ENCODE measurements at places on chromosomes 2 and 18.

DNA sequence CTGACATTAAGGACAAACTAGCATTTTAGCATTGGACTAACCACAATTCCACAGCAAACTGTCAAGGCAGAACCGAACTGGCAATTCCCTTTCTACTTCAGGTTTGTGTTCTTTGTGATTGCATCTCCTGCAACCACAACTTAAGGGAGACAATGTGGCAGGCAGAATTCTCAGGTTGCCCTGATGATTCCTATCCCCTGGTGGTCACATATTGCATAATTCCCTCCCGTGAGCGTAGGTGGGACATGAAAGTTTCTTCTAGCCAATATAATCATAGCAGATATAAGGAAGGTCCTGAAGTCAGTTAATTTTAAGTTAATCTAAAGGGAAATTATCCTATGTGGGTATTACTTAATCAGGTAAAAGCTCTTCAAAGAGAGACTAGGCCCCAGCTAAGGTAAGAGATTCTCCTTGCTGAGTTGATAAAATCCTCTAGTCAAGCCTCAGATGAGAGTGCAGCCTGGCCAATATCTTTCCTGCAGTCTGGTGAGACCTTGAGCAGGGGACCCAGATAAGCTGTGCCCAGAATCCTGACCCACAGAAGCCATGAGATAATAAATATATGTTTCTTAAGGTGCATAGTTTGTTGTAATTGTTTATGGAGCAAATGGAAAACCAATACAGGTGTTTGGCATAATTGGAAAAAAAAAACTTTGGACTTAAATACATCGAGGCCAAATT lies 45.9 kb upstream of the TNP1 start:
- no peak for DNase-seq

DNA sequence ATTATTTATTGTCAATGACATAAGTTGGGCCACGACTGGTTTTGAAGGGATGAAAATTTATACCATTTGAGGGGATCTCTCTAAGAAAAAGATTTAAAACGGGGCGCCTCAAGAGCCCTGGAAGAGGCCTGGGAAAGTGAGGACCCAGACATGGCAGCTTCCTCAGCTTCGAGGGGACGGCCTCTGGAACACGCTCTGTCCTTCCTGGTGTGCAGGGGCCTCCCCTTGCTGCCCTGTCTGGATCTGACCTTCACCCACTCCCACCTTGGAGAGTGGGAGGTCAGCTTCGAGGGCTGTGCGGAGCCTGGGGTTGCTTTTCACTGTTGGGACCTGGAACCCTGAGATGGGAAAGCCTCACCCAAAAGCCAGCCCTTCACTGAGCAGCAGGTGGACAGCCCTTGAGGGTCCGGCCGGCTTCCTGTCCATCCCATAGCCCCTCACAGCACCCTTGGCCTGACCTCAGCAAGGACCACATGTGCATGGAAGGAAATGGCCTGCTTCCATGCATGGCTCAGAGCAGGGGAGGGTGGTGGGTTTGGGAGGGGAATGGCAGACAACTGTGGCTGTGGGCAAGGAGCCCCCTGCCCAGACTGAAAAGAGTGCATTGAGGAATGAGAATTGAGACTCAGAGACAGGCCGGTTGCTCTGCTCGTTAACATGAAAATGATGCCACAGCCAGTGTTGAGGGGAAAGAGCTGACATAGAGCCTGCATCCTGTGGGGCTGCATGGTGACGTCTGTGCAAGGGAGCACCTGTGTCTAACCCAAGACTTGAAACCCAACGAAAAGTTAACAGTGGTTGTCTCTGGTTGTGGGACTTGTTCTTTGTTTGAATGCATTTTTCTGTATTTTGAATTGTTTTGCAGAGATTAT lies 16.3 kb downstream of the FBLN7 start:
- no peak for DNase-seq

DNA sequence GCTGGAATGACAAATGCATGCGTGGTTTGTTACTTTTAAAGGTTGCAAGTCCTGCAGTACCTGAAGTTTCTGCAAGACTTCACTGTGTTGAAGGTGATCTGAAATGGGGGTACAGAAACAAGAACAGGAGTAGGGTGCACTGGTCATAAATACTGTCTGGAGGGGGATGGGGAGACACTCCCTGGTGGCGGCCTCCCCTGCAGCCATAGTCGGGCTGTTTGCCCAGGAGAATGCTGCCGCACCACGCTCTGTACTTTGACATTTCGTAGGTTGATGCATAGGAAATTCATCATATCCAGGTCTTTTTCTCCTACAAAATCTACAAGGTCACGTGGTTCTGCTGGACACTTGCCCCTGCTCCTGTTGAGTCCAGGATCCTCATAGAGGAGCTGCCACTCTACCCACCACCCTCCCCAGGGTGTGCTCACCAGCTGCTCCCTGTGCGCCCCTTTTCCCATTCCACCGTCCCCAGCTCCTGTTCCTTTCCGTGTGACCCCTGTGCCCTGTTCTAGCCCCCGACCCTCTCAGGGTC lies 103.8 kb downstream of the RNF144A start:
- DNase-seq = no peak

DNA sequence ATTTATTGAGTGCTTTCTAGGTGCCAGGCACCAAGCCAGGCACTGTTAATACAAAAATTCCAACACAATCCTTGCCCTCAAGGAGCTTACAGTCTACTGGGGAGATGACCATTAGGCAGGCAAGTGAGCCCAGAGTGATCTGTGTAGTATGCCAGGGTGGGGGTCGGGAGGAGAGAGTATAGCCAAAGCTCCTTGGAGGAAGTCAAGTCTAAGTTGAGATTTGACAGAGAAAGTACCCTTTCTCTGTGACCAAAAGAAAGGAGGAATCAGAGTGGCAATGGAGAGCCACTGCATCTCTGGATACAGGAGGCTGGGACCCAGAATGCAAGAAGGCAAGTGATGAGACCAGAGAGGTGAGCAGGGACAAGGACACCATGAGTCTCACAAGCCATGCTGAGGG lies 7.5 kb downstream of the ANKRD53 start:
- no peak for DNase-seq

- no peak for DNase-seq
Observed at GRCh38 chr2:182818925-182819324, 47.5 kb downstream of the FRZB start.

DNA sequence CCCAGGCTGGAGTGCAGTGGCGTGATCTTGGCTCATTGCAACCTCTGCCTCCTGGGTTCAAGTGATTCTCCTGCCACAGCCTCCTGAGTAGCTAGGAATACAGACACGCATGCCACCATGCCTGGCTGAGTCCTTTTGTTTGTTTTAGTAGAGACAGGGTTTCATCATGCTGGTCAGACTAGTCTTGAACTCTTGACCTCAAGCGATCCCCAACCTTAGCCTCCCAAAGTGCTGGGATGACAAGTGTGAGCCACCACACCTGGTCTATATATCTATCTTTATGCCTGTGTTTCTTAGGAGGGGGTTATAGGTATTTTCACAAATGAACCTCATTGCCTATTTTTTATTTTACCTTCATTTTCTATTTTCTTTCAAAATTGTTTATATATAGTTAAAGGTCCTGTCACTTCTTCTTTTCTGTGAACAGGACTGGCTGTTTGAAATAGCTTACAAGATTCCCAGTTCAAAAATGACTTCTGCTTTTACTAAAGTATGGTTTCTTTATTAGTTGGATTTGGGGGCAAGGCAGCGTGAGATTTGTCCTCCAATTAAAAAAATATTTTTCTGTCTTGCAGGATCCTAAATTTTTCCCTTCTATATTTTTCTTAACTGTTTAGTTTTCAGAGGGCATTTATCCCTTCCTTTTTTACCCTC lies 16.4 kb upstream of the MARCHF7 start:
- peak; percentile 48 for DNase-seq

- no peak for DNase-seq
Observed at GRCh38 chr2:189115126-189115525, 64.4 kb downstream of the COL5A2 start.

DNA sequence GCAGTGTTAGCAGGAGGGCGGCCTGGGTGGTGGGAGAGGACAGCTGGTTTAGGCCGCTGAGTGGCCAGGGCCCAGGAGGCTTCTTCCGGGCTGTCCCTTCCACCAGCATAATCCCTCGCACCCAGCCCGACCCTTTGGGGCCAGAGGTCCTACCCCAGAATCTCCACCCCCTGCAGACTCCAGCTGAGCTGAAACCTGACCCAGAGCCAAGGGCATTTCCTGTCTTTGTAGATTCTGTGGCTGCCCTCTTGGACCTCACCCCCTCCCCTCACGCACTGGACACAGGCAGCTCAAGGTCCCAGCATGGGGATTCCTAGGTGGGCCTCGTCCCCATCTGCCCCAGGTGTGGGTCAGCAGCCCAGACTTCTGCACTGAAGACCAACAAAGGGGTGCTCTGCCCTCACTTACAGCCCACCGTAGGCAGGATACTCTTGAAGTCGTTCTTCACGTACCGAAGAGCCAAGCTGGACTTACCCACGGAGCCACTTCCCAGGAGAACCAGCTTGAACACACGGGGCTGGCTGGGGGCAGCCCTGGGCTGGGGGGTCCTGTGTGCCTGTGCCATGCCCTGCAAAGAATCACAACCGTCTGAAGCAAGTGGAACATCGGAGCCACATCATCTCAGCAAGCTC lies 4.8 kb downstream of the RAB17 start:
- DNase-seq = no peak

DNA sequence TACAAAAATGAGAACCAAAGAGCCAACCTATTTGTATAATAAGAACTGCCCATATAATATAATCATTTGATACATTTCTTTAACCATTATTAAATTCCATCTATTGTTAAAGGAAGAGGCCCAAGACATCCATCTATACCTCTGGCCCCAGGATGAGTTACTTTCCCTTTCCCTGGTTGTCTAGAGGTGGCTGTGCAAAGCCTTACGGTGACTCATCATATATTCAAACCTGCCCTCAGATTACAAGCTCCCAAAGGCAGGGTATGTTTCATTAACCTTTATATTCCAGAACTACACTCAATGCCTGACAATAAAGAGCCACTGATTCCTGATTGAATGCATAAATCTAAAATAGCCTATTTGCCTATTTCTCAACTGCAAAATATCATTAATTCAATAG lies 105.8 kb upstream of the PID1 start:
- no peak for DNase-seq

- DNase-seq = no peak
Observed at GRCh38 chr2:226888378-226888965, 52.6 kb downstream of the RHBDD1 start.
